Mammary epithelial cell (primary cell): ENCODE measurements at places on chromosomes 13 and 19.

DNA sequence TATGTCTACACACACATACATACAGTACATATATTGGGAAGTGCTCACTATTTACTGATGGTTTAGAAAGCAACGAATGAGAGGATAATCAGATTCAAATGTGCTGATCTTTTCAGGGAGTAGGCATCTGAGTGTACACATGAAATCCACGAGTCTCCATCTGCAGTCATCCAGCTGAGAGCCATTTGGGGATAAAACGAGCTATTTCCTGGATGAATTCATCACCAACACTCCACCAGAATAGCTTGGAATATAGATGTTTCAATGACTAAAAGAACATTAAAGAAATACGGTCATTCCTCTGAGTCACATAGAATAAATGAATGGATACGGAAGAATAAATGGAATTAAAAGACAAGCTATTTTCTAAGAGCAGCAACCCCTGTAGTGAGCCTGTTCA lies 721.6 kb upstream of the ARGLU1 start:
- DNase-seq, result no peak

- DNase-seq, result no peak
Observed at GRCh38 chr19:3359919-3360420, 6.4 kb upstream of the NFIC start.

DNA sequence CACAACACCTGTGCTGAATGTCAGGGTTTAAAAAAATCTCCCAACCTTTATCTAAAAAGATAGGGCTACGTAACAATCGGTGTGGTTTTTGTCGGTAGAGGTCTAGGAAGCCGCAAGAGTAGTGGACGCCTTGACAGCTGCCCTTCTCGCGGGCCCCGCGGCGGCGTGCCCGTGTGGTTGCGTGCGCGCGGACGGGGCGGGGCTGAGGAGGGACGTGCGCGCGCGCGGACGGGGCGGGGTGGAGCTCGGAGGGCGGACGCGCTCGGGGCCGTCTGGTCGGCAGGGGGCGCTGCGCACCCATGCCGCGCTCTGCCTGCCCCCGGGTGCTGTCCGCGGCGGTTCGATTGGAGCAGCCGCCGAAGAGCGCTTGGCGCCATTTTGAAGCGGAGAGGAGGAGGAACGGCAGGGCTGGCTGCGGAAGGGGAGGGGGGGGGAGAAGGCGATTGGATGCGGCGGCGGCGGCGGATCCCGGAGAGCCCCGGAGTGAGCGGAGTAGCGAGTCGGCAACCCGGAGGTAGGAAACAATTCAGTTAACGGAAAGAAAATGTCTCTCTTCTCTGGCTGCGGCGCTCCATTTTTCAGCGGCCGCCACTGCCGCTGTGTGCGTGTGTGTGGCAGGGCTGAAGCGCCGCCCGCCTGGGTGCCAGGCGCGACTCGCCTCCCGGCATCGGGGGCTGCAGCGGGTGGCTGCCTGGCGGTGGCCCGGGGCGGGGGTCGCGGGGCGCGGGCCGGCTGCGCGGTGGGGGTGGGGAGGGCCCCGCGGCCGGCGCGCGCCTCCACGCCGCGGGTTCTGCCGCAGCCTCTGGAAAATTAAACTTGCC lies at the start of gene PDS5B:
Gene PDS5B, plus strand, starts transcription at position 373 of the 821 bp plus-strand sequence. CDS start 62,321 bp downstream, outside the sequence.
- DNase-seq, result peak; percentile 93

DNA sequence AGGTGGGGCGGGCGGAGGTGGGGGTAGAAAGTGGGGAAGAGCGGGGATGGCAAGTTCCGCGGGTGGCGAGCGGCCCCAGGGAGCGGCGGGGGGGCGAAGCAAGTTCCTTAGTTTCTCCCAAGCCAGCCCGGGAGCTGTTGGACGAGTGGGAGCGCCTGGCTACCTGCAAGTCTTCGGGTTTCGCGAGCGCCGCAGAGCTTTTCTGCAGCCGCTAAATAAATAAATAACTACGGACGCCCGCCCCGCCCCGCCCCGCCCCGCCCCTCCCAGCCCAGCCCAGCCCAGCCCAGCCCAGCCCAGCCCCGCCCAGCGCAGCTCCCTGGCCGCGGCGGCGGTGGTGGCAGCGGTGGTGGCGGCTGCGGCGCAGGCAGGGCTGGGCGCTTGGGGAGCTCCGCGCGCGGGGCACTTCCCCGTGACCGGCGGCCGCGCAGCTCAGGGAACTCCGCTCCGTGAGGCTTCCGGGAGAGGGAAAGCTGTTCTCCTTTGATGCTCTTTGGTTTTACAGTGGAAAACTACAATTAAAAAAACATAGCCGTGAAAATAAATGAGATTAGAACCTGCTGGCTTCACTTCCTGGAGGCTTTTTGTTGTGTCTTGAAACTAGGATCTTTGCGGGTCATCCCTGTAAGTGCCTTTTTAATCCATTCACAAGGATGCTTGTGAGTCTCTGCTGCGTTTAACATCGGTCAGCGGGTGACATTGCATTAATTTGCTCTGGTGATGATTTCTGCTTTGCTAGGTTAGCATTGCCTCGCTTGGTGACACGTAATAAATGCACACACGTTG lies at the start of gene UBE2L5:
Gene UBE2L5, plus strand, starts transcription at position 440 of the 786 bp plus-strand sequence. CDS start 5,498 bp downstream, outside the sequence.
- DNase-seq, result peak; percentile 73

GRCh38 chr19:46616631-46617322 lies 8.1 kb downstream of the PTGIR start:
- DNase-seq, result peak; percentile 44

- DNase-seq, result no peak
Observed at GRCh38 chr13:30892966-30893365, 13.1 kb upstream of the MEDAG start.

- no peak for DNase-seq
Observed at GRCh38 chr13:106596275-106596937, 28.5 kb upstream of the ARGLU1 start.

- peak; percentile 44 for DNase-seq
Observed at GRCh38 chr13:45989607-45990006, 62.9 kb downstream of the ZC3H13 start.

DNA sequence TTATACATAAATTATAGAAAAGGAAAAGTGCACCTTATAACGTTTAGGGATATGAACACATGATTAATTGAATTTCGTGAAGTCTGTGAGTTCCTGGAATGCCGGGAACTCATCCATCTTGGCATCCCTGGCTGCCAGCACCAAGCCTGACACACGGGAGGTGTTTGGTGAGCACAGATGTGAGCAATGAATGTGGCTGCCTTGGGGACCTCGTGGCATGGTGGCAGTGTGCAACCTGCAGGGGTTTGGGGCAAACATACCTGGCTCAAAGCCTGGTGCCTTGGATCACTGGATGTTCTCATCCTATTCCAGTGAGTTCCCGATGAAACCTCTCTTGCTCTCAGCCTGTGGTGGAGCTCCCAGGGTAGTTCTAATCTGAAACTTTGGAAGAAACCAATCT lies 10.4 kb upstream of the MAP2K2 start:
- DNase-seq, result no peak

DNA sequence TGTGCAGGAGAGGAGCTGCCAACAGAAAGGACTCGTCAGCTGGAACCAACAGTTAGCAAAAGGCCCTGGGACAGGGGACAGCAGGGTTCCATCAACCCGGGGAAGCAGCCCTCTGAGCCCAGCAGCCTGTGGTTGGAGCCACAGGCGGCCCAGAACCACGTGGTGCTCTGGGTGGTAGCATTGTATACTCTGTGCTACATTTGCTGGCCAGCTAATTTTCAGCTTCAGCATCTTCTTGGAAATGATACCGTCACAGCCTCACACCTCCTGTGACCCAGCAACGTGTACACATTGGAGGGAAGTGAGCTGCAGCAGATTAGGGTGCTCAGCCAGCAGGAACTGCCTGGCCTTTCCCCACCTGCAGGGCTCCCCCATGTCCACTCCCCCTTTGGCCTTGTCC lies 13.1 kb upstream of the MTIF3 start:
- no peak for DNase-seq

- no peak for DNase-seq
Observed at GRCh38 chr13:95243207-95243606, 58.0 kb downstream of the ABCC4 start.

DNA sequence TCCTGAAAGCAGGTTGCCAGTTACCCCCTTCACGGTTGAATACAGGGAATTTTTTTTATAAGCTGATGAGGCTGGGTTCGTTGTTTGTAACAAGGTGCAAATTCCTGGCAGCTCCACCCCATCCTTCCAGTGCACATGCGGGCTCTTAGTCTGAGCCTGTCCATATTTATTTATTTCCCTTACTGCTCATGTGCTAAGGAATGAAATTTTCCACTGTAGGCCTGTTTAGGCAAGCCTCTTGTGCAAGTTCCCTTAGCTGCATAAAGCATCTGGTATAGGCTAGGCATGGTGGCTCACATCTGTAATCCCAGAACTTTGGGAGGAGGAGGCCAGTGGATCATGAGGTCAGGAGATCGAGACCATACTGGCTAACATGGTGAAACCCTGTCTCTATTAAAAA lies 560.9 kb upstream of the PCDH9 start:
- DNase-seq, result peak; percentile 21

DNA sequence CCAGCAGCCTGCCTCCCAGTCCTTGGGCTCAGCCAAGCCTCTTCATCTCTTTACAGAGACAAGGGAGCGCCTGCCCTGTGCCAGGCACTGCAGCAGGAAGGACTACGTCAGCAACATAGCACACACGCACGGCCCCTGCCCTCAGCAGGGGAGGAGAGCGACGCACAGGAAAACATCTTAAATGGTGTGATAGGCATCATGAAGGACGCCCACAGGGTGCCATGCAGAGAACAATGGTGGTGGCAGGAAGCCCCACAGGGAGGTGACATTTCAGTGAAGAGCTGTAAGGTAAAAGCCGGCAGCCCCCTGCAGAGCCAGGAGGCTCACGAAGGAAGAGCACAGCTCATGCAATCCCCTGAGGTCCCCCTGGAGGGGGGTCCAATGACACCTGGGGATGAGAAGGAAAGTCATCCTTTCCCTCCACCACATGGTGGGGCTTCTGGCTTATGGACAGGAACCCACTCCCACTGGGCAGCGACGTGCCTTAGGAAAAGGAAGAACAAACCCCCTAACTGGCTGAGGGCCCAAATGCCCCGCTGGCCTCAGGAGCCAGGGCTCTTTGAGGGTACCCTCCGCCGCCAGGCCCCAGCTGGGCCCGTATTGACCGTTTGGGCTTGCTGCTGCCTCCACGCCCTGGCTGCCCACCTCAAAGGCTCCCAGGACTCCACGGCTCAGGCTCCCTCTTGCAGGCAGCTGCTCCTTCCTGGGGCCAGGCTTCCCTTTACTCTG lies 37.3 kb upstream of the C13orf42 start:
- DNase-seq, result no peak

- DNase-seq, result no peak
Observed at GRCh38 chr19:30255791-30256495, 116.2 kb upstream of the ZNF536 start.

GRCh38 chr19:13329766-13330165 lies 176.5 kb downstream of the CACNA1A start:
- peak; percentile 8 for DNase-seq

DNA sequence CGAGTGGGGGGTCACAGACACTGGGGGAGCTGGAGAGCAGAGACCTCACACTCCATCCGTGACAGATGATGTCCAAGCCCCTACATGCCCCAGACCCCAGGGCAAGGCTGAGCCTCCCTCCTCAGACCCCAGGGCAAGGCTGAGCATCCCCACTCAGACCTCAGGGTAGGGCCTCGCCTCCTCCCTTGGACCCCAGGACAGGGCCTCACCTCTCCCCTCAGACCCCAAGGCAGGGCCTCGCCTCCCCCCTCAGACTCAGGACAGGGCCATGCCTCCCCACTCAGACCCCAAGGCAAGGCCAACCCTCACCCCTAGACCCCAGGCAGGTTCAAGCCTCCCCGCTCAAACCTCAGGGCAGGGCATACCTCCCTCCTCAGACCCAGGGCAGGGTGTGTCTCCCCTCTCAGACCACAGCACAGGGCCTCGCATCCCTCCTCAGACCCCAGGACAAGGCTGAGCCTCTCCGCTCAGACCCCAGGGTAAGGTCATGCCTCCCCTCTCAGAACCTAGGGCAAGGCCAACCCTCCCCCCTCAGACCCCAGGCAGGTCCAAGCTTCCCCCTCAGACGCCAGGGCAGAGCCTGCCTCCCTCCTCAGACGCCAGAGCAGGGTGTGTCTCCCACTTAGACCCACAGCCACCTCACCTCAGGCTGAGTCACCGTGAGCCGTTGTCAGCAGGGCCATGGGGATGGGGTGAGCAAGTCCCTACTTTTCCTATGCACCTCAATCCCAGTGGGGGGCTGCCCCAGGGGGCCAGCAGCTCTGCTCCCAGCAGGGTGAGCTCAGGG lies 1.7 kb upstream of the S1PR4 start:
- peak; percentile 94 for DNase-seq

GRCh38 chr19:38455031-38455430 lies 21.5 kb downstream of the RYR1 start:
- DNase-seq, result no peak

DNA sequence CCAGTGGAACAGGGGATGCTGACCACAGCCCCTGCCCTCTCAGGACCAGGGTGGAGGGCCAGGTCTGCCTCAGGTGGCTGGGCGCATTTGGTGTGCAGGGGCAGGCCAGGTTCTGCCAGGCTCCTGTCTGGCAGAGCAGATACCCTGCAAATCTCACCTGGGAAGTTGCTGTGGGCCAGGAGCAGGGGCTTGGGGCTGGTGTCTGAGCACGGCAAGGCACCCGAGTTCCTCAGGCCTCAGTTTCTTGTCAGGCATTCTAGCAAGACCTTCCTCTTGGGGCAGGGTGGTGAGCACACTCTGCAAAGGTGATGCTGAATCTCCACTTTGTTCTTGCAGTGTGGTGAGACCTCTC lies 1.1 kb downstream of the CRTC1 start:
- DNase-seq, result no peak

- DNase-seq, result no peak
Observed at GRCh38 chr13:81388400-81388799, 1047.5 kb upstream of the SPRY2 start.

DNA sequence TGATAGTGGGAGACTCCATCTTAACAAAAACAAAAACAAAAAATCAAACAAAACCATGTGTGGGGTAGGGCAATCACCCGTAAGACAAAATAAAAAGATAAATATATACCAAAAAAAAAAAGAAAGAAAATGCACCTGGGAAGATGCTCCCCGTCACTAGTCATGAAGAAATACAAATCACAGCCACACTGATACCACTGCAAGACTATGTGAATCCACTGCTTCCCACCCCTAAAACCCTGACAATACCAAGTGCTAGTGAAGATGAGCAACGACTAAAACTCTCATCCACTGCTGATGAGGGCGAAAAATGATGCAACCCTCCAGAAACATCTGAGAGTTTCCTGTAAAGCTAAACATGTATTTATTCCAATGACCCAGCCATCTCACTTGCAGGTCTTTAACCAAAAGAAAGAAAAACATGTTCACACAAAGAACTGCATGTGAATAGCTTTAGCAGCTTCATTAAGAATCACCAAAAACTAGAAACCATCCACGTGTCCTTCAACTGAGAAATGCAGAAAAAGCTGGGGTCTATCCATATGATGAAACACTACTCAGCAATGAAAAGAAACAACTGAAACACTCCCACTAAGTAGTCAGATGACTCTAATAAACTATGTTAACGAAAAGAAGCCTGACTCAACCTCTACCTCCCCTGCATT lies 31.7 kb downstream of the BRD4 start:
- no peak for DNase-seq

GRCh38 chr19:726993-727956 lies 18.5 kb downstream of the PALM start:
- no peak for DNase-seq
